Urinary bladder (tissue), 4 donors: ENCODE measurements at places on chromosomes 1 and 21. TPM values are rescaled to one million over a fixed set of nuclear protein-coding genes. Genes with fewer than 3 reads are reported as not detected.
A peak's percentile ranks its signal among the peaks of the same experiment; 100 is the strongest.

The AMIGO1 gene
- polyA plus RNA-seq: 6.4 TPM

The RXFP4 gene
- 0.18 TPM for polyA plus RNA-seq

The OR2AK2 gene
- not detected for polyA plus RNA-seq

The ADAR gene
- polyA plus RNA-seq: 59.1 TPM

The IVL gene
- 9.5 TPM for polyA plus RNA-seq

The TIMM17A gene
- 42.0 TPM for polyA plus RNA-seq

The RPE65 gene
- polyA plus RNA-seq: 0.89 TPM

The NTRK1 gene
- 1.0 TPM for polyA plus RNA-seq

The TMPRSS2 gene
- polyA plus RNA-seq: 5.1 TPM

The OVAAL gene
- polyA plus RNA-seq: not detected

The PTGFRN gene
- 41.5 TPM for polyA plus RNA-seq

The ASH1L gene
- polyA plus RNA-seq: 21.6 TPM

The GPR3 gene
- polyA plus RNA-seq: 1.8 TPM

The SELENBP1 gene
- 82.8 TPM for polyA plus RNA-seq

The CLCA4 gene
- 11.7 TPM for polyA plus RNA-seq

The SLC35E2B gene
- polyA plus RNA-seq: 34.5 TPM

DNA sequence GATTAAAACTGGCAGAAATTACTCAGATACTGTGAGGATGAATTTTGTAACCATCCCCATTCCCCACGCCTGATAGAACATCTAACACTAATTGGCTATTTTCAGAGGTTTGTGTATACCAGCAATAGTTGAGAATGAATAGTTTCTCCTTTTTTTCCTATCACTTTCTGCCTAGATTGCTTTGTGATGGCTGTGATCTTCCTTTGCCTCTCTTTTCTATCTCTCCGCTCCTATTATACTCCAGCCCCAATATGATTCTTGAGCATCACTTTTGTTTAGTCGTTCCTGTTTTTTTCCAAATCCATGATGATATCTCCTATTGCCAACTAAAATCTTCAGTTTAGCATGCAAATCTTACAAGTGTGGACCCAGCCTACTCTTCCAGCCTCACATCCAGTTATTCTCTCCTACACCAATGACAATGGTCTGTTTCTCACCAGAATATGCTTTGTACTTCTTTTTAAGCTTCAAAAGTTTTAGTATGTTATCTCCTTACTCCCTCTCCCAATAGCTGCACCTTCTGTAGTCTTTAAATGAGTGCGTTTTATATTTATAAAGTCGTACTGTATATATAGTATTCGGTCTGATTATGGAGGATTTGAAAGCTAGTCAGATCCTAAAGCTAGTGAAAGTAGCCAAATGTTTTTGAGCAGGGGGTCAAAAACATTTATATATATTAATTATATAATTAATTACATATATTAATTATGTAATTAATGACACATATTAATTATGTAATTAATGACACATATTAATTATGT is 25.2 kb downstream of the MAGI3 start:
- no peak for DNase-seq

GRCh38 chr1:57845041-57845440 is 421.2 kb upstream of the DAB1 start:
- DNase-seq: no peak

DNA sequence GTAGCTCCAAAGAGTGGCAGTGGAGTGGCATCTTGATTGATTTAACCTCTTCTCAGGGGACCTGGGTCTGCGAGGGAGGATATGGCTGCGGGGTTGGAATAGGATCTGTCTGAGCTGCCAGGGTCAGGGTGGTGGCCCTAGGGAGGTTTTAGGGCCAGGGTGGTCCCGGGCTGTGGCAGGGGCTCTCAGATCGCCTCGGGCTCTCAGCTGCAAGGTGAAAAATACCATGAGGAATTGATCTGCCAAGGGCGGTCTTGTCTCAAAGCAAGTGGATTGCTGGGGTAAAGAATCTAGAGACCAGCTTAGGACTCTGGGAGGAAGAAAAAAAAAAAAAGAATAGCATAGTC is 3.7 kb downstream of the SIM2 start:
- DNase-seq: no peak

GRCh38 chr1:179876300-179876715 is 1.3 kb downstream of the TOR1AIP2 start:
- DNase-seq: no peak

DNA sequence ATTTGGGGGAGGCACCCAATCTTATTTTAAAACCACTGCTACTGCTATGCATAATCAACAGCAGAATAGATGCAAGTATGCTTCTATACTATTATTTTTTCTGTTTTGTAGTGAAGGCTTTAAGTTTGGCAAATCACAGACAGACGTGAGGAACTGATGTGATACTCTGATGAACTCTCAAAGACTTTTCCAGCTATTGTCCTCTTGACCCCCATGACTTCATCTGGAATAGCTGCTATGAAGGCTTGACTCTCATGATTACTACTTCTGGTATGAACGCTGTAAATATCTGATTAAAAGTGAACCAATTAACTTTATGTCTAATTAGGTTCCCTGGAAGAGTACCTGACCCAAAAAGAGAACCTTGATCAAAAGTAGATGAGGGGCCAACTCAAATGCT is 49.1 kb downstream of the EYA3 start:
- no peak for DNase-seq

GRCh38 chr1:76613886-76614285 is 253.4 kb upstream of the ST6GALNAC5 start:
- DNase-seq: no peak

DNA sequence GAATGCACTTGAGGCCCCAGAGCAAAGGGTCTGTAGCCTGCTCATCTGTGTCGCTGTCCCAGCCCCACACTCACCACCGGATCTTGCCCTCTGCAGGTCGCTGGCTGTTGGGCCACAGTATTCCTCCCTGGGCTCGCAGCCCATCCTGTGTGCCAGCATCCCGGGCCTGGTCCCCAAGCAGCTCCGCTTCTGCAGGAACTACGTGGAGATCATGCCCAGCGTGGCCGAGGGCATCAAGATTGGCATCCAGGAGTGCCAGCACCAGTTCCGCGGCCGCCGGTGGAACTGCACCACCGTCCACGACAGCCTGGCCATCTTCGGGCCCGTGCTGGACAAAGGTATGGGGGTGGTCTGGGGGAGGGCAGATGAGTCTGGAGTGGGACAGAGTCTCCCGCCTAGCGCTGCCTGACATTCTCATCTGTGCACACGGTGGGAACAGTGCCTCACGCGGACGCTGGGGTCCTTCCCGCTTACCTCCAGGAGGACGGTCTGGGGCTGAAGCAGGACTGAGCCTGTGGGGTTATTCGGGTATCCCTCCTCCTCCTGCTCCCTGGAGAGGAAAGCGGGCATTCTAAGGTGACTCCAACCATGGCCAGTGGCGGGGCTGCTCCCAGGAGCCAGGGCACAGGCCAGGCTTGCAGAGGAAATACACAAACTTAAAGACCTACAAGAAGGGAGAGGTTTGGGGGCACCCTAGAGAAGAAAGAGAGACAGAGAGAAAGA is 15.9 kb downstream of the WNT3A start:
- no peak for DNase-seq

DNA sequence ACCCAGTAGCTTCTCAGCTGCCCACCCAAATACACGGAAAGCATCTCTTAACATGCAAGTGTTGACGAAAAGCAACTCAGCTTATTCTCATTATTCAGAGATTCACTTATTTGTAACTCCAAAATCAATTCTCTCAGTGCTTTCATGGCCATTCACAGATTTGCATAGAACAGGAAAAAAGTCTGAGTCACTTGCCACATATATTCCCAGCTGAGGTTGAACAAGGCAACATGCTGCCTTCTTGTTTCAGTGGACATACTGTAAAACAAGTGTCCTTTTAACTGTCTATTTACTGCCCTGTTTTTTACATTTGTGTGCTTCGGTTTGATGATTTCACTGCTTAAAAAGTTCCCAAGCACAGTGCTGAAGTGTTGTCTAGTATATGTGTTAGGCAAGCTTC is 273.0 kb downstream of the LTN1 start:
- DNase-seq: no peak

DNA sequence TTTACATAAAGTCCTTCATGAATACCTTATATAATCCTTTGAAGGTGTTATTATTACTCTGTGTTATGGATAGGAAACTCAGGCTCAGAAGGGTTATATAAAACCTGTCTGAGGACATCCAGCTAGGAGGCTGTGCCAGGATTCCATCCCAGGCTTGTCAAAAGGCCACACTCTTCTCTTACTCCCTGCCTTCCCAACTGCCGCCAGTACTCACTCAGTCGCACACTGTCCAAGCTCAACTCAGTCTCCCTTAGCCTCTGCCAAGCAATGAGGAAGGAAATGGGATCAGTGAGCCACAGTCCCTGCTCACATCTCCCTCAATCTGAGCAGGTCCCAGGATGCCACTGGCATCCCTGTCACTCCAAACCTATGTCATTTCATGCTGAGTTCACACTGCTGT is 94.4 kb downstream of the NAV1 start:
- no peak for DNase-seq

GRCh38 chr1:9835404-9835757 is 11.6 kb upstream of the CLSTN1 start:
- no peak for DNase-seq

GRCh38 chr1:167263819-167264464 is 43.3 kb downstream of the POU2F1 start:
- DNase-seq: no peak

GRCh38 chr1:51901151-51901550 is 22.6 kb upstream of the NRDC start:
- DNase-seq: no peak

DNA sequence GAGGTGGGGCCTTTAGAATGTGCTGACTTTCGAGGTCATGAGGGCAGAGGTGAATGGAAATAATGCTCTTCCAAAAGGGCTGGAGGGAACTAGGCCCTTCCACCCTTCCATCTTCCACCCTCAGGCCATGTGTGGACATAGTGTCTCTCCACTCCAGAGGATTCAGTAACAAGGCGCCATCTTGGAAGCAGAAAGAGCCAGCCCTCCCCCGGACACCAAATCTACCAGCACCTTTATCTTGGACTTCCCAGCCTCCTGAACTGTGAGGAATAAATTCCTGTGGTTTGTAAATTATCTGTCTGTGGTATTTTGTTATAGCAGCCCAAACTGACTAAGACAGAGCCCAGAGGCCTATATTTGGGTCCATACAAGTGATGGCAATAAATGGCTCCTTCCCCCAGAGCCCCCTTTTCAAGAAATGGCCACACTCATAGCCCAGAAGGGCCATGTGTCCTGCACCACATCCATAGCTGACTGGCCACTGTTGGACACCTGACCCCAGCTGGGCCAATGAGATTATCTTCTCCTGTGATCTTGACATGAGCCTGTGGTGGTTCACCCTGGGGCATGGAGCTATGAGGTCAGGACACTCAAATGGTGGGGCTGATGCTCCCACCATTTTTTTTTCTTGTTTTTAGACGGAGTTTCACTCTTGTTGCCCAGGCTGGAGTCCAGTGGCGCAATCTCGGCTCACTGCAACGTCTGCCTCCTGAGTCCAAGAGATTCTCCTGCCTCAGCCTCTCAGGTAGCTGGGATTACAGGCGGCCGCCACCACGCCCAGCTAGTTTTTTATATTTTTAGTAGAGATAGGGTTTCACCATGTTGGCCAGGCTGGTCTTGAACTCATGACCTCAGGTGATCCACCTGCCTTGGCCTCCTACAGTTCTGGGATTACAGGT is 114.9 kb downstream of the RRAGC start:
- no peak for DNase-seq

- no peak for DNase-seq
Observed at GRCh38 chr1:87719658-87720057, 391.0 kb downstream of the LMO4 start.

GRCh38 chr1:66183400-66183799 is 350.6 kb upstream of the SGIP1 start:
- DNase-seq: no peak

DNA sequence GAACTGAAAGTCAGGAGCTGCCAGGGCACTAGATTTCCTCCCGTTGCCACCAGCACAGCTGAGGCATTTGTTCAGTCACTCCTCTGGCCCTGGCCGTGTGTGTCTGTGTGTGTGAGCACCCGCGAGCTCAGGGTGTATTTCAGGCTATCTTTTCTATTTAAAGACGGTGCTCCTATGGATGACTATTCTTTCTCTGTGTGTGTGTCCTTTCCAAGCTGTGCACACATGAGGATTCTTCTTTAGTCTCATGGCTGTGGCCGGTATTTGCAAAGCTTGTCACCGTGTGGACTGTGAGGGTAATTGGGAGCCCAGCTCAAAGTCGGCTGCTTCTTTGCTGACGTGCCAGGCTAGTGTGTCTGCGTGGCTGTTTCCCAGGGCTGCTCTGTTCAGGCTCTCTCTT is 3.0 kb upstream of the KCND3 start:
- no peak for DNase-seq

GRCh38 chr1:39832294-39832693 is 43.6 kb upstream of the BMP8B start:
- no peak for DNase-seq

DNA sequence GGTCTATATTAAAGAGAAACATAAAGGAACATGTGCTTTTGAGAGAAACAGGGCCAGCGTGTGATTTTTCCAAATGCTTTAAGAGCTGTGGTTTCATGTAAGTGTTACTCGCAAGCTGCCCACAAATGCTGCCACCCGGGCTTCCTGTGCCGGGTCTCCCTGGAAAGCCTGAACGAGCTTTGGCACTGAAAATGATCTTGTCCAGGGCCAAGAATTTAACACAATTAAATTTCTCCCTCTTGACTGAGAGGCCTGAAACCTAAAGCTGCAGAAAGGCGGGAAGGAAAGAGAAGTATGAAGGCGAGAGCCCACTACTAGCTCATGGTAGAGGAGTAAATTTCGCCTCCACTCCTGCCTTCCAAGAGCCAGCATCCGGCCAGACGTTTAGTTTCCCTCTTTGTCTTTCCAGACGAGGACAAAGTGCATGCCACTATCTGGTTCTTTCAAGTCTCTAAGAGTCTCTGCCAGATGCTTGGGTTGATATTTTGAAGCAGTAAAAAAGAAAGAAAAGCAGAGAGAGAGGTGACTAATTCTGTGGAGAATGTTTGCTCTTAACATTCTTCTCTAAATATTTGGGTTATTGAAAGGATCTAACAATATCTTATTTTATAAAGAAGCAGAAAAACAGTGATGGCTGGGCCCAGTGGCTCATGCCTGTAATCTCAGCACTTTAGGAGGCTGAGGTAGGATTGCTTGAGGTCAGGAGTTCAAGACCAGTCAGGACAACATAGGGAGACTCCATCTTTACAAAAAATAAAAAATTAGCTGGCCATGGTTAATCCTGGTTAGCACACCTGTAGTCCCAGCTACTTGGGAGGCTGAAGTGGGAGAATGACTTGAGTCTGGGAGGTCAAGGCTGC is 100.0 kb upstream of the HNRNPU start:
- DNase-seq: peak; percentile 33
